ENCODE measurements at places on chromosomes 6 and 20.

DNA sequence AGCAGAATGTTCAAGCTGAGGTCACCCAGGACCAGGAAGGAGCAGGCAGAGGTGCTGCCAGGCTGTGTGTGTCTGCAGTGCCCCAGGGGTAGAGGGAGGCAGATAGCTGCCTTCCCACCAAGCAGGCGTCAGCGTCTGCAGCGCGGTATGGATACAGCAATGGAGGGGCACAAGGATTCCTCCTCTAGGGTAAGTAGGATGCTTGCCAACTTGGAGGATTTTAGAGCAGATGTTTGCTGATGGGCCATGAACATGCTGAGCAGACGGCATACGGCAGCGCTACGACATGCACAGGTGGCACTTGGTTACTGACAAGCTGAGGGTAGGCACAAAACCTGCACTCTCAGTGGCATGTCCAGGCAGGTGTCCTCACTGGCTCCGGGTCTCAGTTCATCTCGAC lies 48.1 kb downstream of the PSMG4 start:
- DNase-seq: no peak

GRCh38 chr20:37994512-37994911 lies 38.7 kb downstream of the TTI1 start:
- DNase-seq: no peak

GRCh38 chr6:130810307-130811030 lies 16.7 kb upstream of the SMLR1 start:
- no peak for DNase-seq

GRCh38 chr6:106629859-106630163 lies 433 bp downstream of the QRSL1 start:
- DNase-seq: no peak

DNA sequence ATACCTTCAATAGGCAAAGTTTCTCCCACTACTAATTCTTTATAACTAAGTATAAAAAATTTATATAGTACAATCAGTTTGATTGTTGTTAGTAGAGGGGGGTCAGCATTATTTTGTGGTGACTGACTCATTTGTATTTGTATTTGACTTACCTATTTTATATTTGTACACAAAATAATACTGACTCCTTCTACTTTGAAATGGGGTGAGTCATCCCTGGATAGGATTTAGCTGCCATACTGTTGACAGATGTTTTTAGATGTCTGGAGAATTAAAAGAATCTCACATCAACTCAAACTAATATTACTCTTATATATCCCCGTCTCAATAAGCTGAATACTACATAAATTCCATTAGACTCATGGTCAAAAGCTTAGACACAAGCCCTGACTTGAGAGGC lies 114.9 kb downstream of the FRK start:
- no peak for DNase-seq

- DNase-seq: no peak
Measured at GRCh38 chr6:33815854-33816253, 12.1 kb upstream of the MLN start.

DNA sequence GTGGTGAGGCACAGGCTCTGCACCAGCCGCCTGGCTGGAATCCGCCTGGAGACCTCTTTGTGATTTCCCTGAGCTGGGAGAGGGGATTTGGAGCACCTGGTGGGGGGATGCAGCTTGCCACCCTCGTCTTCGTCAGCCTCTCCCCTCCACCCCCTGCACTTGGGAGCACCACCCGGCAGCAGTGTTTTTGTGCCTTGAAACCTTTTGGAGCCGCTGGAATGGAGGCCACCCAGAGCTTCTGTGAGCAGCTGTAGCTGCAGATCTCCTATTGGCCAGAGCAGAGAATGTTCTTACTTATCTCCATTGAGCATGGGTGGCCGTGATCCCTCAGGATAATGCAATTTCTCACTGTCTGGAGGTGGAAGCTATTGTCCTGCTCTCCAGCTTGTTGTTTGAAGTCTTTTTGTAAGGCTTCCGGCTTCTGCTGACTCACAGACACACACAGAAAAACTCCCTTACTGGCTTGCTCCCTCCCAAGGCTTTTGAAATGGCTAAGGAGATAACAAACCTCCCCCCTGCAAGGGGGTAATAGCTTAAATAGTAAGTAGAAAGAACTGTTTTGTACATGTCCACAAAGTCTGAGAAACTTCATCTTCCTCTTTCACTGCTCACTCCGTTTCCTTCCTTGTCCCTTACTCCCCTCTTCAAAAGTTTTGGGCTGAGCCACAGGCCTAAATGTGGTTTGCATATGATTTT lies 271.2 kb downstream of the PRL start:
- no peak for DNase-seq

DNA sequence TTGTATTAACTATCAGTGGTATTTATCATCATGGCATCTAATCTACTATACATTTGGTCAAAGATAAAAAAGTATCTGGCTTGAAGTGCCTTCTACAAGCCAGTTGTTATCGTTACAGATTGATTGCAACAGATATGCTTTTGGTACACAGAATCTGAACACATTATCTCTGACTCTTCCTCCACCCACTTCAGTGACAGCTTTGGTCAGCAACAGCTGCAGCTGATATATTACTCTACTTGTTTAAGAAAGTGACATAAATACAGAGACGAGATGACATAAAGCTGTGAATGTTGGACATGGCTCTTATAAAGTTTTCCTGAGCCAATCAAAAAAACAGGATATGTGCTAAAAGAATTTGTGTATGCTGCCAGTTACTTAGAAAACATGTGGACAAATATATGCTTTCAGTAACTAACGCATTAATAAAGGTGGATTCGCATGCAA lies 77.6 kb downstream of the HIVEP2 start:
- DNase-seq: no peak

DNA sequence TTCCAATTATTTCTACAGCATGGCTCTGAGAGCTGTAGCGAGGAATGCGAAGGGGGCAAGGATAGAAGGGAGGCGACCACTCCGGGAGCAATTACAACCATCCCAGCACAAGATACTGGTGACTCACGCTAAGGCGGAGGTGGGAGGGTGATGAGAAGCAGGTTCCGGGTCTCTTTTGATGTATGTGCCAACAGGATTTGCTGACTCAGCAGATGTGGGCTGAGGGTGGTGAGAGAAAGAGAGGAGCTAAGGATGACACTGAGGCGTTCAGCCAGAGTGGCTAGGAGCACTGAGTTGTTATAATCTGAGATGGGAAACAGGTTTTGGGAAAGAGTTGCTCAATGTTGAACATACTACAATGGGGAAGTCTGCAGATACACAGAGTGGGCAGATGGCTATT lies 9.3 kb upstream of the TXNDC5 start:
- DNase-seq: no peak

DNA sequence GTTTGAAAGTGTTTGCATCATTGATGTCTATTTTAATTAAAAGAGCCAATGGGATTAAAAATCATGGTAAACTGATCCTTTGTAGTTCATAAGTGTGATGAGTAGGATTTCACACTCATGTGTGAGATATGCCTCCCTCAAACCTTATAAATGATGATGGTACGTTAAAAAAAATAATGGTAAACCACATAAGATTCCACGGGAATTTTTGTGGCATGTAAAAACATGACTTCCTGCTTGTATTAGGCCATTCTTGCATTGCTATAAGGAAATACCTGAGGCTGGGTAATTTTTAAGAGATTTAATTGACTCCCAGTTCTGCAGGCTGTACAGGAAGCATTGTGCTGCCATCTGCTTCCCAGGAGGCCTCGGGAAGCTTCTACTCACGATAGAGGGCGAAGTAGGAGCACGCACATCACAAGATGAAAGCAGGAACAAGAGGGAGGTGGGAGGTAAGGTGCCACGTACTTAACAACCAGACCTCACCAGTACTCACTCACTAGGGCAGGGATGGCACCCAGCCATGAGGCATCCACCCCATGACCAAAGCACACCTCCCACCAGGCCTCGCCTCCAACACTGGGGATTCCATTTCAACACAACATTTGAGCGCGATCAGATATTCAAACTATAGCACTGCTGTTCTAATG lies 187.6 kb upstream of the QKI start:
- DNase-seq: no peak

DNA sequence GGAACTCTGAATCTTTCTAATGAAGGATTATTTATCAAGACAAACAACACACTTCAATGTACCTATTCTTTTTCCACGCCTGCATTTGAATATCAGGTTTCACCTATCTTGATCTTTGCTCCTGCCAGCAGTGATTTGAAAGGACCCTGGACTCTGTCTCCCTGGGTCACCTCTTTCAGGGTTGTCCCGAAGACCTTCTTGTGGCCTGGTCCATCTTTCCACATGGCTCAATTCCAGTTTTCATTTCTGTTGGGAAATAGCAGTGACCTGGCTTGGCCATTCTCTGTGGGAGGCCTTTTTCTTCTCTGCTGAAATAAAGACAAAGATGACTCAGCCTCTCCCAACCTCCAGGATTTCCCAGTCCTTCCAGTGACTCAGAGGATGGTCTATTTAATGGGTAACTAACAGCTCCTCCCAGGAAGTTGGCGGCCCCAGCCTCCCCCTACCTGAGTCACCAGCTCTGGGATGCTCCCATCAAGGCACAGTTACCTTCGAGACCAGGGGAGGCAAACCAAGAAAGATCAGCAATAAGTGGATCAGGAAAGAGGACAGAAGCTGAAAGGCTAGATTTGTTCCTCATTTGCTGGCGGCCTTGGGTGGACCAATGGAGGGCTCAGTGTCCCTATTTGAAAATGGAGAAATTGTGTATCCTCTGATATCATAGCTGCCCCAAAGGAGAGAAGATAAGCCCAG lies 120.2 kb upstream of the RNF24 start:
- no peak for DNase-seq

GRCh38 chr20:4956200-4956810 lies 45.0 kb downstream of the SLC23A2 start:
- DNase-seq: no peak

GRCh38 chr20:33803921-33804337 lies 7.2 kb upstream of the CHMP4B start:
- DNase-seq: no peak

GRCh38 chr20:2984956-2985661 lies 58.3 kb upstream of the GNRH2 start:
- no peak for DNase-seq

- no peak for DNase-seq
Measured at GRCh38 chr6:17493286-17493685, 99.9 kb downstream of the CAP2 start.

DNA sequence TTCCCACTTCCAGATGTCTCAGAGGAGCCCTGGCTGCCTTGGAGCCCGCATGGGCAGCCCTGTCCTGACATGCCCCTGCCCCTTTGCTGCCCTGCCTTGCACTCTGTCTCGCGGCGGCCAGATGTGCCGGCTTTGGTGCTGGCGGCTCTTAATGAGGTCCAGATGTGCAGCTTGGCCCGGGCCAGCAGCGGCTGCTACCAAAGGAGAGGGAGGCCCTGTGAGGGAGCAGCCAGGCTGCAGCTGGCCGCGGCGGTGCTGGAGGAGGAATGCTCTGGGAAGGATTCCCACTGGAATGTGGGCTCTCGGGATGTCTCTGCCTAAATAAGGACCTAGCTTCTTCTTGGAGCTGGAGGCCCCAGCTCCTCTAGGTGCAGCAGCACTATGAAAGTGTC lies 72.4 kb downstream of the FGD2 start:
- no peak for DNase-seq

DNA sequence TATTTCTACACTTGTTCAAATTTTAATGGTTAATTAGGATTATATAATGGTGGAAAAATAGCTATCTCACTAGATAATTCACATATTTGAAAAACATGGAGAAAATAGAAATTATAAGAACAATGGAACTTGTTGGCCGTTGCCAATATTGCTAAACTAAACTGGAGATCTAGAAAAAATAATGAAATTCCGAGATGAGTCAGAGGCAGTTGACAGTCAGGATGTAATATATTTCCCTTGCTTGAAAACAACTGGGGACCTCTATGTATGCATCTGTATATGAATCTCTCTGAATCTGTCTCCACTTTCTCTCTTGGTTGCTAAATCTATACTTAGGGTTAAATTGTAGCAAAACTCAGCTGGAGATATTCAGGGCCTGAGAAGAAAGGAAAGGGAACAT lies 1108.2 kb upstream of the GJE1 start:
- no peak for DNase-seq

GRCh38 chr6:3204921-3205320 lies 22.5 kb downstream of the TUBB2B start:
- DNase-seq: no peak

GRCh38 chr6:11604836-11605506 lies 67.4 kb downstream of the TMEM170B start:
- no peak for DNase-seq

- DNase-seq: no peak
Measured at GRCh38 chr6:35719404-35719829, 17.4 kb upstream of the ARMC12 start.

- DNase-seq: no peak
Measured at GRCh38 chr6:95095855-95096254, 481.5 kb upstream of the MANEA start.

- DNase-seq: no peak
Measured at GRCh38 chr20:38573413-38573812, 7.6 kb upstream of the ADIG start.

GRCh38 chr6:151087861-151088598 lies 151.7 kb upstream of the AKAP12 start:
- DNase-seq: no peak

Data from stimulated activated CD8-positive, alpha-beta memory T cell treated with anti-CD3 and anti-CD28 coated beads, Interleukin-2, amount 100 ng/mL, for 1 hour (primary cell).